Activated CD4-positive, alpha-beta T cell treated with anti-CD3 and anti-CD28 coated beads, Interleukin-2, amount 50 U/mL, for 1 hour (primary cell): ENCODE measurements at places on chromosomes 16 and 17.
A peak's percentile ranks its signal among the peaks of the same experiment; 100 is the strongest.

GRCh38 chr16:79261481-79261940 is 339.0 kb downstream of the MAF start:
- peak; percentile 40 for DNase-seq

DNA sequence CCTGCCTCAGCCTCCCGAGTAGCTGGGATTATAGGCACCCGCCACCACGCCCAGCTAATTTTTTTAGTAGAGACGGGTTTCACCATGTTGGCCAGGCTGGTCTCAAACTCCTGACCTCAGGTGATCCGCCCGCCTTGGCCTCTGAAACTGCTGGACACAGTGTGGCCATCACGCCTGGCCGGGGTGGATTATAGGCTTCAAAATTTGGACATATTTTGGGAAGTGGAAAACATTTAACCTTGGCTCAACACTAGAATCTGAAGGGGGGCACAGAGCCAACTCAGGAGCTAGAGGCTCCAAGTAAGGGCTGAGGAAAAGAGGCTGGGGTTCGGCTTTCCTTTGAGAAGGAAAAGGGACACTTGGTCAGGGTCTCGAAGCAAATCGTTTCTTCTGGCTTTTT is 2.2 kb upstream of the CDK5R1 start:
- no peak for DNase-seq

- DNase-seq, result no peak
These were observed at the start of gene CCL5 for GRCh38 chr17:35879773-35880654. Gene CCL5 (minus strand): TSS chr17:35880360.

GRCh38 chr16:72552654-72553053 is 380.7 kb upstream of the PMFBP1 start:
- no peak for DNase-seq

GRCh38 chr17:76532072-76532651 is 5.3 kb downstream of the CYGB start:
- no peak for DNase-seq

DNA sequence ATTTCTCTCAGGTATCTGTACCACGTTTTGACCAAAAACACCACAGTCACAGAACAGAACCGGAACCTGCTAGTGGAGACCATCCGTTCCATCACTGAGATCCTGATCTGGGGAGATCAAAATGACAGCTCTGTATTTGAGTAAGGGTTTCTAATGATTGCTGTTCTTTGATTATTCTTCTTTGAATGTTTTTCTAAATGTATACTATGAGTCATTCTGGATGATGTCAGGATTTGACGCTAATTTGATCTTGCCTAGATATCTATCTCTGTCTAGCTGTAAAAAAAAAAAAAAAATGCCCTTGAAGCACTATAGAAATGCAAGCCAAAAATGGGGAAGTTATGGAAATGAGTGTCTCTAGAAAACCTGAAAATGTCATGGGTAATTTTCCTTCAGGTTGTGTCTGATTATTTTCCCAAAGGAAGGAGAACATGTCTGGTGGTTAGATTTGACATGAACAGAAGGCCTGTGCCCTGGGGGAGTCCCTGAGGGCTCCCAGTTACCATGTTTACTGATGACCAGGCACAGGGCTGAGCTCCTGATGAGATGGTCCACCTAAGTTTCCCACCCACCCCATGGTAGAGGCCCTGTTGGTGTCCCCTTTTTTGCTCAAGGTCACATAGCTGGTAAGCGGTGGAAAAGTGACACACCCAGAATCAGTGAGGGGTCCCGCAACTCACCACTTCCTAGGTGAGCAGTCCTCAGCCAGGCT is 13.6 kb downstream of the CLEC16A start:
- DNase-seq, result no peak

DNA sequence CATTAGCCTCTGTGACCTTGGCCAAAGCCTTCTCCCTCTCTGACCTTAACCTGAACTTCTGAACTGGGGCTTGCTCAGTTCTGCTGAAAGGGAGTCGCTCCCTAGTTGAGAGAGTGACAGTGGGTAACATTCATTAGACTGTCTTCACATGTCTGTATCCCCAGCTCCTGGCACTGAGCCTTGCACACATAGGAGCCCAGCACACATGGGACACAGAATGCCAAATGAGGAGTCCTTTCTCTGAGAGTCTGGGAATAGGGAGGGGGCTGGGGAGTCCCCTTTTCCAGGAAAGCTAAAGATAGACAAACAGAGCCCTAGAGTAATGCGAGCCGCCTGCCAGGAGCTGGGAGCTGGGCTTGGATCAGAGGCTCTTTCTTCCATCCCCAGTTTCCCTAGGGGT is 2.5 kb downstream of the TAC4 start:
- no peak for DNase-seq

GRCh38 chr17:46109603-46110189 is 83.5 kb downstream of the KANSL1 start:
- no peak for DNase-seq

DNA sequence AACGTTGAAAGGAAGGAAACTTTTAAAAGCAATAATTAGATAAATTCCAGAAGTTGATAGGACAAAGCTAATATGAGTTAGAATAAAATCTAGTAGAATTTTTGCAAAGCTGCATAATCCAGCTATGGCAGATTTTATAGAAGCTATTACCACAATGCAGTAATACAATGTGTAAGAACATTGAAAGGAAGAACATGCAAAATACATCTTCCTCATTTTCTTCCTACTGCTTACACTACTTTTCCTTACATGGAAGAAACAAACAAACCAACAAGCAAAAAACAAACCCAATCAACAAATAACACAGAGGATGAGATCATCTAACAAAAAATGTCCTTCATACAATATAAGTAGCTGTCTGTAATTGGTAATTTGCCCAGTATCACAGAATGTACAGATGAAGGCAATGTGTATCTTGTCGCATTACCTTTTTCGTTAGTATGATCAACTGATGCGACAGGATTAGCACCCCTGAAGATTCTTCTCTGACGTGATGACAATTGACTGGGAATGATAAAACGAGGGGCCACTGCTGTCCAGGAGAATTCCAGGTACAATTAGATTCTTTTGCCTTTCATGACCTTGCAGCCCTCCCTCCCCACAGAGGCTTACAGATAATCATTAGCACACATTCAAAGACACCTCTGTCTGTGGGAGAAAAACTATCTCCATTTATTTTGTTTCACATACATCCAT is 21.2 kb upstream of the LRRC37A start:
- no peak for DNase-seq

DNA sequence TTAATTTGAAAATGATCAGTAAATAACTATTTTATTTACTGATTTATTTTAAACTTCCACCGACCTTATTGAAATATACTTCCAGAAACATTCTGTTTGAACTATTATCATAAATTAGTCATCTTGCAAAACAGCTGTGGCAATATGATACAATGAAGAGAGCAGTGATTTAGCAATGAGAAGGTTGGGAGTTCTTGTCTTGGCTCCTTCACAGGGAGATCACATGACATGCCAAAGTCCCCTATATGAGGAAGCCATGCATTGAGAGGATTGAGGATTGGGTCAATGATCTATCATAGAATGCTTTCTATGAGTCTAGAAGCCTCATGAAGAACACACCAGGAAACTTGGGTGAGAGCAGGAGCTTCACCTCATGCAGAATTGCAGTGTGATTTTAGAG is 222.7 kb downstream of the LGALS9B start:
- no peak for DNase-seq

GRCh38 chr17:49210158-49211029 is at the start of the genes ABI3 and GNGT2:
Gene ABI3 (plus strand): TSS chr17:49210707. CDS start chr17:49210725, 18 bp downstream.
Gene GNGT2 (minus strand): TSS chr17:49210574. CDS start chr17:49207422, 3,152 bp downstream.
- peak; percentile 54 for DNase-seq

DNA sequence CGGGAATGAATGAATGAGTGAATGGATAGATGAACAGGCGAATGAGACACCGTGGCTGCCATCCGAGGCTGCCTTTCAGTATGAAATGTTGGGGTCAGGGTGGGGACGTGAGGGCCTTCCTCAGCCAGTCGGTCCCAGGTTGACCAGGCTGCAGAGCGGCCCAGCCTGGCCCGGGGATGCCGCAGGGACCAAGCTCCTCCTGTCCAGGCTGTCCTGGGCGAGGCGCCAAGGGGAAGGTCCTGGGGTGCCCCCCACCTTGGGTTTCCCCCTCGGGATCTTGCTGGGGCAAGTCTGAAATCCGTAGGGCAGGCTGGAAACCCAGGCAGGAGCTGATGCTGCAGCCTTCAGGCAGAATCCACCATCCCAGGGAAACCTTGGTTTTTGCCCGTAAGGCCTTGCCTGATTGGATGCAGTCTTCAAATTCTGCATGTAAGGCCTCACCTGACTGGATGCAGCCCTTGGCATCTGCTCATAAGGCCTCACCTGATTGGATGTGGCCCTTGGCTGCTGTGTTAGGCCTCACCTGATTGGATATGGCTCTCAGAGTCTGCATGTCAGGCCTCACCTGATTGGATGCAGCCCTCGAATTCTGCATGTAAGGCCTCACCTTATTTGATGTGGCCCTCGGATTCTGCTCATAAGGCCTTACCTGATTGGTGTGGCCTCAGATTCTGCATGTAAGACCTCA is 61.7 kb upstream of the ZNF469 start:
- no peak for DNase-seq

DNA sequence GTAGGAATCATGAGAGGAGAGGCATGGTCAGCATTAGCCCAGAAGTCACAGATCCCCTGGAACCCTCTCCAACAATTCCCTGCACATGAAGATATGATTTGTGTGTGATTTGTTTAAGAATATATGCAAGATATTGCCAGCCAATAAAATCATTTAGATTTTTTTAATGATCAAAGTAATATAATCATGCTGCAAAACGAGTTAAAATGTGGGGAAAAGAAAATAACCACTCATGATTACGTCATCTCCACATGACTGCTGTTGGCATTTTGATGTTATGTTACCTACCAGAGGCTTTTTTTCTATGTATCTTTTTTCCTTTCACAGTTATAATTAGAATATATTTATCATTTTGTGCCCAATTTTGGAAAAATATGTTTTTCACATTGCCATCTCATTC is 22.4 kb downstream of the SLC35G3 start:
- DNase-seq, result no peak
